Type B pancreatic cell (in vitro differentiated cells): ENCODE measurements at places on chromosomes 7 and 10. TPM values are rescaled to one million over a fixed set of nuclear protein-coding genes. Genes with fewer than 3 reads are reported as not detected.

GRID2IP gene
- total RNA-seq = 0.43 and 1.6 TPM in 2 replicates

DNA sequence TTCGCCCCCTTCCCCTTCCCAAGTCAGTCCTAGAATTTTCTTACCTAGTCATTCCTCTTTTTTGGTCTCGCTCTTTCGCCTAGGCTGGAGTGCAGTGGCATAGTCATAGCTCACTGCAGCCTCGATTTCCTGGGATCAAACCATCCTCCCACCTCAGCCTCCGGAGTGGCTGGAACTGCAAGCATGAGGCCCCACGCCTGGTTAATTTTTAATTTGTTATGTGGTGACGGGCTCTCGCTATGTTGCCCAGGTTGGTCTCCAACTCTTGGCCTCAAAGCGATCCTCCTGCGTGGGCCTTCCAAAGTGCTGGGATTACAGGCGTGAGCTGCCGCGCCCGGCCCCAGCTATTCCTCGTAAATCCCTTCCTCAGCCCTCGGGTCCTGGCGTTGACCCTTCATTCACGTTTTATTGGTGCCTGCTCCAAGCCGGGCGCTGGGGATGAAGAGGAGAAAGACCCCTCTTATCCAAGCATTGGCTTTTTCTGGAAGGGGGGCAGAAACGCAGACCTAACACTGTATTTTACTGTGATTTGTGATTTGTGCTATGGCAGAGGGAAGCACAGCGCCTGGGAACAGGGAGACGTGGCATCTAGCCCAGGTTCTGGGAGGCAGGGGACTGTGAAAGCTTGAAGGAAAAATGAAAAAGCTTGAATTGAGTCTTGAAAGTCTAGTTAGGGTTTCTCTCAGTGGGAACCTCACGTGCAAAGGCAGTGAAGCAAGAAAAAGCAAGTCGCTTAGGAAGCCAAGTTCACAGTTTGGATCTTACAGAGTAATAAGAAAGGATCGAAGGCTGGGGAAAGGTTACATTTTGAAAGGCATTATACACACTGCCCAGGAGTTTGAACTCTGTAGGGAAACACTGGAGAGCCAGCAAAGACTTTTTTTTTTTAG lies 516 bp downstream of the ZNHIT1 start:
- no peak for DNase-seq

DNA sequence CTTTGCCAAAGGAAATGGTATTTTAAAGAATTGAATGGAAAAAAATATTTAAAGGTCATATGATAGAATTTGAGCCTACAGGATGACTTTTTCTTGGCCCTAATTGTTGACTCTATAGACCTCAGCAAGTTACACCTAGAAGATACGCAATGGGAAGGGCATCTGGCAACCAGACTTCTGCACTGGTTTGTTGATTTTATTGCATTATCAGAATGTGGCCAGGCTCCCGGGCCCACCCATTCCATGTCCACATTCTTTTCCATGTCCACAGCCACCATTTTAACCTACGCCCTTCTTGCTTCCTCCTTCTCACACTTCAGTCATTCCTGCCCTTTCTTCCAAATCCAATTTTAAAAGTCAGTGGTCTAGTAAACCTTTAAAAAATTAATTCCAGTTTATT lies 738.4 kb downstream of the SUGCT start:
- DNase-seq = no peak

GRCh38 chr7:280461-280860 lies 9.5 kb upstream of the FOXL3 start:
- DNase-seq = no peak

IFIT5 gene
- 9.4 and 11.0 TPM in 2 replicates for total RNA-seq

GRCh38 chr10:2111965-2112364 lies 374.6 kb upstream of the ADARB2 start:
- no peak for DNase-seq

DNA sequence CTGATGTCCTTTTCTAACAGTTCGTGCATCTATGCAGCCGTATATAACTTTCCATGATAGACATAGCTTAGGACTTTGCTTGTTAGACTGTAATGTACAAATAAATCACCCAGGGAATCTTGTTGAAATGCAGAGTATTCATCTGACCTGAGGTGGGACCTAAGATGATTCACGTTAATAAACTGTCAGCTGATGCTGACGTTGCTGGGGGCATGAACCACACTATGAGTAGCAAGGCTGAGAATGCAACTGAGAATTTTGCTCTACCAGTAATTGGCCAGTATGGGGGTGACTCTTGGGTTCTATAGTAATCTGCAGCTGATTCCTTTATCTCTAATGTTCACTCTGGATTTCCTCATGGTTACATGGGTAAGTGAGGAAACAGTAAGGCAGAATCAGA lies 130.1 kb upstream of the MALRD1 start:
- no peak for DNase-seq
